ENCODE measurements at places on chromosomes 3 and 15.
A peak's percentile ranks its signal among the peaks of the same experiment; 100 is the strongest.

DNA sequence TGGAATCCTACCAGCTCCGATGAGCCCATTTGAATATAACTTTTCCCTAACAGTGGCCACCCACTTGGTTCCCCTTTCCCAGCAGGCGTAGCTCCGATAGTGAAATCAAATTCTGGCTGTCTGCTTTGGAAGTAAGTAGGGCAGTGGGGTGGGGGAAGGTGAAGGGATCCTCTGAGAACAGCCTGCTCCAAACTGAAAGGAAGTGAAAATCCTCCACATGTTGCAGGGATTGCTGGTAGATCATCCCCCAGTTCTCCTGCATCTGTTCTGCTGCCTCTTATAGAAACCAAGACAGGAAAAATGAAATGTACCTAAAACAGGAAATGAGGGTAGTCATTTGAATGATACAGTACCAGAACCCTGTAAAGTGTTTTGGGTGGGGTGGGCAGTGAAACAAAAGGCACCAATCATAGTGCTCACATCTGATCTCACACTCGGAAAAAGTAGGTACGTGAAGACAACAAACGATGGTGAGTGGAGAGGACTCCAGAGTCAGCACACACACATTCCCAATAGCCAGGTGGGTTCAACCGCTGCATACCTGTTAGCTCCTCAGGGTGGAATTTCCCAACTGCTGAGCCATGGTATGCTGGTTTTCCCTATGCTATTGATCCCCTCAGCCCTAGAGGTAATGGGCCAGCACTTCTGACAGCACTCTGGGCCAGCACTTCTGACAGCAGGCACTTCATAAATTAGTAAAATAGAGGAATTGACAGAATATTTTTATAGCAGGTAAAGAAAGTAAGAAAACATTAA lies 304.9 kb upstream of the ADAMTS9 start:
- DNase-seq = no peak

- no peak for DNase-seq
Measured at GRCh38 chr3:2872884-2873283, 237.3 kb downstream of the IL5RA start.

DNA sequence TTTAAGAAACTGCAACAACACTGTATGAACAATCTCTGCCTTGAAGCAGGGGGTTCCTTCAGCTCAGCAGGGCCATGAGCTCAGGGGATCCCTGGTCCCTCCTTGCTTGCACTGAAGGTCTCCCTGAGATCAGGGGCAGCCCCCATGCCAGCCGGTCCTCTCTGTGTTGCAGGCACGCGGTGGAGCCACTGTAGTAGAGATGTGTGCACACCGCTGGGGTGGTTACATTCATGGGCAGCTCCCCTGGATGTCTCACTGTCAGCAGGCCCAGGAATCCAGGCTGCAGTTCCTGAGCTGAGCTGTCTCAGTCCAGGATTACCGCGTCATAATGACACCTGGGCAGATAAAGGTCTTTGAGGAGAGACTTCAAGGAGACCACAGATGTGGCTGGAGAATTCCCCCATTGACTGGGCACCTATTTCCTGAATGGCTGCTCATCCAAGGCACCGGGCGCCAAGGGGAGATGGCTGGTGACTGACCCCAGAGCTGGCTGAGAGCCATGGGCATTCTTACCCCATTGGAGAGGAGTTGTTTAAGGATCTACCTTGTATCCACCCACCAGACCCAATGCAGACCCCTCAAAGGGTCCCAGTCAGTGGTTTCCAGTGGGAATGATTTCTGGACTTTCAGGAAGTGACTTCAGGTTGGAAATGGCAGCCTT lies 10.4 kb upstream of the KLF13 start:
- DNase-seq = no peak

DNA sequence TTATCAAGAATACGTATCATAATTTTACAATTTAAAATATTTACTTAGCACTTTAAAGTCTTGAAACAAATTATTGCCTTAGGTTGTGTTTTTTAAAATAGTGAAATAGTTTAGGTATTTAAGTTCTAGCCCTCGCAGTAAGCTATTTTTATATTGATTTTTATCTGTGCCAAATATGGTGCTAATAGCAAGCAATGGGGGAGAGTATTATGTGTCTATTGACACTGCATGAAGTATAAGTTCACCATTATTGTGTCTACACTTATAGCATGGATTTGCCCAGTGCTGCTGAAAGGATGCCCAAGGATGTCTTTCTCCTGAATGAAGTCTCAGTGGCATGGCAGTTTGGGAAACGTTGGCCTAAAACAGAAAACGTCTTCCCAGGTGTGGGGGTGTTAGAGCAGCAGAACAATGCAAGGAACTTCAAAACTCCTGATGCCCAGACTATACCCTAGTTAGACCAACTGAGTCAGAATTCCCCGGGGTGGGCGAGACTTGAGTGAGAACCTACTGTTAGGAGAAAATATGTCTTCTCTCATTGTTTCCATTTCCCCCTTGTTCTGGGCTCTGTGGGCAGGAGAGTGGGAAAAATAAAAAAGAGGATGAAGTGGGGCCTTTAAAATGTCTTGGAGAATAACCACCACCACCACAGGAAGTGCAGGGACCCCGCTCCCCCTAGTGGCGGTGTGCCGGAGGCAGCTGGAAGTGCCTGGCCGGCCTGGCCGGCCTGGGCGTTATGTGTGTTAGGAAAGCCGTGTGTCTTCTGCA lies 104.2 kb upstream of the SLC7A14 start:
- peak; percentile 39 for DNase-seq

GRCh38 chr15:40990789-40991188 lies 37.5 kb downstream of the CHAC1 start:
- DNase-seq = no peak

- DNase-seq = no peak
Measured at GRCh38 chr3:4802903-4803302, 176.3 kb upstream of the BHLHE40 start.
